Activated gamma-delta T cell treated with Interleukin-2 at 50 U/mL for 16 hours (primary cell): ENCODE measurements at places on chromosomes 12 and 14.
A peak's percentile ranks its signal among the peaks of the same experiment; 100 is the strongest.

DNA sequence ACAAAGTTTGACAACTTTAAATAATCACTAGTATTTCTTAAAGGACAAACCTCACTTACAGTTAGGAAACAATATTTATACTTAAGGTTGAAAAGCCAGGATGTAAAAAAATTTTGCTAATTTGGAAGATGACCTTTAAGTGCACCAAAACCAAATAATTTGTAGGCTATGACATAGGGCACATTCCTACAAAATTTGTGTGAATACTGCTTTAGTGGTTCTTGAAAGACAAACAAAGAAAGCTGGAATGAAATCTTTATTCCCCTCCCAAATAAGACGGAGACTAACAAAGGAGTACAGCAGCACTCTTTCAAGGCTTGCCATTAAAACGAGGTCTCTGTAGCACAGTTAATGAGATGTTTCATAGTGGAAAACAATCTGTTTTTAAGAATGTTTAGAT, 45.6 kb downstream of the MSRB3 start:
- no peak for DNase-seq

DNA sequence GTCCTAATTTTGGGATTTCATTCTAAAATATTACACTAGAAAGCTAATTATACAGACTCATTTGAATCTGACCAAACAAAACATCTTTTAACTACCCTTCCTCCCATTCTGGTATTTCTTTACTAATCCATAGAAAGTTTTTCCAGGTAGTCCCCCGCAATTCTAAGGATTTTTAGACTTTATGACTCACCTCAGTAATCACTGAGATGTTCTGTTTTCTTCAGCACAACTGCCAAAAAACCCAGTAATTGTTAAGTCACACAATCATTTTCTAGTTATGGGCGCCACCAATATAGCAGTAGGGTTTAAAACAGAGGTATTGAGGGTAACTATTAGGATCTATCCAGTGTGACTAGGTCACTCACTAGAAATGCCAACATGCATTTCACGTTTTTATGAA, 1.6 kb upstream of the ARID4A start:
- no peak for DNase-seq

DNA sequence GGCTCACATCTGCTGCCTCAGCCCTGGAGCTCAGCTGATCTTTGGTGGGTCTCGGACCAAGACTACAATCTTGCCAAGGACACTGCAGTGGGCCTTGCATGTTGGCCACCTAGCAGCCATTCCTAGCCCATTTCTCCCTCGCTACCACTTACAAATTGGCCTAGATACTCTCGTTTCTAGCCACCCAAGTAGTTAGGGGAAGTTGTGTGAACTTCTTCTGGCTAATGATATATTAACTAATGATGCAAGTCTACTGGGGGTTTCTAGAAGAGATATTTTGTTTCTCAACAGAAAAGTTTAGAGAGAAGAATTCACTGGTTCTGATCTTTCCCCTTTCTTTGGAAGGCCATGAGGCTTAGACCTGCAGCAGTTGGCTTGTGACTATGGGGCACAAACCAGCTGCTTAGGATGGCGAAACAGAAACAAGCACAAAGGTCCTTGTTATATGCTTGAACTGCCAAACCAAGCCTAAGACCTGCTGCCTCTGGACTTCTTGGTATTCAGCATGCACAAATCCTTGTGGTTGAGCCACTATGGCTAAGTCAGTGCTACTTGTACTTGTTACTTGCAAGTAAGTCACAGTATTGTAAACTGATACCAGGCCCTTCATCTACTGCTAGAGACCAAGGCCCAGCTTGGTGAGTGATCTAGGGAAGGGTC, 30.5 kb upstream of the GPATCH2L start:
- DNase-seq: no peak

DNA sequence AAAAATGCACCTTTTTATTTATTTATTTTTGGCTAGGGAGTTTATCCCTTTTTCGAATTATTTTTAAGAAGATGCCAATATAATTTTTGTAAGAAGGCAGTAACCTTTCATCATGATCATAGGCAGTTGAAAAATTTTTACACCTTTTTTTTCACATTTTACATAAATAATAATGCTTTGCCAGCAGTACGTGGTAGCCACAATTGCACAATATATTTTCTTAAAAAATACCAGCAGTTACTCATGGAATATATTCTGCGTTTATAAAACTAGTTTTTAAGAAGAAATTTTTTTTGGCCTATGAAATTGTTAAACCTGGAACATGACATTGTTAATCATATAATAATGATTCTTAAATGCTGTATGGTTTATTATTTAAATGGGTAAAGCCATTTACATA, 14.9 kb upstream of the SNAPC1 start:
- DNase-seq: no peak

DNA sequence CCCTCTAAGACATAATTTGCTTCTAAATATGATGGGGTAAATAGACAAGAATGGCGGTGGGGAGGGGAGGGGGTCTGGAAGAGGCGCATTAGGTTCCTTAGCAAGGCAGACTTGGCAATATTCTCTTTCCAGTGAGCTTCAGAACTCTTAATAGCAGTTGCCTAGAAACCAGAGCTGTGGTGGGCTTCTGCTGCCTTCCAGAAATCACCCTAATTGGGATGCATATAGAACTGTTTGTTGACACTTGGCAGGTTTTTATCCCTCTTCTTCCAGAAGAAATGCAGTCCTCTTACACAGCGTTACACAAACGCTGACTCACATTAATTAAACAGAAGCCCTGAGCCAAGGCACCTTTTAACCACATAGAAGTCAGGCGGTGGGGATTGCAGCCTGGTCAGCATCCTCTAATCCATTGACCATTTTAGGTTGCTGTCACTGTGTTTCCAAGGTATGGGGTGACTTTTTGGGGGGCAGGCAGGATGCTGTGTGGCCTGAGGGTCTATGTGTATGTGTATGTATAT, 114.1 kb downstream of the CCDC60 start:
- DNase-seq: no peak

DNA sequence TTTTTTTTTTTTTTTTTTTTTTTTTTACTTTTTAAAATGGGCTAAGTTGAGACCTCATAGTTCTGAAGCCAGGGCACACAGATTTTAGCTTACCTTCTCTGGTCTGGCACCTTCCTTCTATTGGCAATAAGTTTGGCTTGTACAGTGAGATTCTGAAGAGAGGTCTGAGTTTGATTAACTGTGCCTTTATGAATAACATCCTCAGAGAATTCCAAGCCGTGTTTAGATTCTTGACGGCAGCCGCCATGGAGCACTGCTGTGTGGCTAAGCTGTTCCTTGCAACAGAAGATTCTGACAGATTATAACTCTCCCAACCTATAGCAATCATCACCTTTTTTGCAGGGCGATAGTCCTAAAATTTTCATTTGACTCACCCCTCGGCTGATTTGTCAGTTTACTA, 354.9 kb upstream of the FAR2 start:
- DNase-seq: no peak

DNA sequence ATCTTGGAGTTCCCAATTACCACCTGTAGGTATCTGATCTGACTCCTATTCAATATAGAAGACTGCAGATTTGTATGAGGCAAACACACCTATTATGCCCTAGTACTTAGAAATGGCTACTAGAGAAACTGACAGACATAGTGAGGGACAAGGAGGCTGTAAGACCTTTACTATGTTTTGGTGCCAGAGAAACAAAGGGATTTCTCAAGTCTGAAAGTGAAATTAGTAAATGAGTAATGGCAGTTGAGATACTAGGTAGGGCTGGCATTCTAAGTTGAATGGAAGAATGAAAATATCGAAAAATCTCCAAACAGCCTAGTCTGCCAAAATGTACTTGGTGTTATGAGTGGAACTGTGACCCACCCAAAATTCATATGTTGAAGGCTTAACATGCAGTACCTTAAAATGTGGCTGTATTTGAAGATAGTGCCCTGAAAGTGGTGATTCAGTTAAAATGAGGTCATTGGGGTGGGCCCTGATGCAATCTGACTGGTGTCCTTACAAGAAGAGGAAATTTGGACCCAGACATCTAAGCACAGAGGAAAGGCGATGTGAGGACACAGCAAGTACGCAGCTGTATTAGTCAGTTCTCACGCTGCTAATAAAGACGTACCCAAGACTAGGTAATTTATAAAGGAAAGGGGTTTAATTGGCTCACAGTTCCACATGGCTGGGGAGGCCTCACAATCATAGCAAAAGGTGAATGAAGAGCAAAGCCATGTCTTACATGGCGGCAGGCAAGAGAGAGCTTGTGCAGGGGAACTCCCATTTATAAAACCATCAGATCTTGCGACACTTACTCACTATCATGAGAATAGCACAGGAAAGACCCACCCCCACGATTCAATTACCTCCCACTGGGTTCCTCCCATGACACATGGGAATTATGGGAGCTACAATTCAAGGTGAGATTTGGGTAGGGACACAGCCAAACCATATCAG, 127.0 kb downstream of the APAF1 start:
- no peak for DNase-seq

- DNase-seq: no peak
Measured at GRCh38 chr12:109098651-109099050, 1.3 kb downstream of the UNG start.

DNA sequence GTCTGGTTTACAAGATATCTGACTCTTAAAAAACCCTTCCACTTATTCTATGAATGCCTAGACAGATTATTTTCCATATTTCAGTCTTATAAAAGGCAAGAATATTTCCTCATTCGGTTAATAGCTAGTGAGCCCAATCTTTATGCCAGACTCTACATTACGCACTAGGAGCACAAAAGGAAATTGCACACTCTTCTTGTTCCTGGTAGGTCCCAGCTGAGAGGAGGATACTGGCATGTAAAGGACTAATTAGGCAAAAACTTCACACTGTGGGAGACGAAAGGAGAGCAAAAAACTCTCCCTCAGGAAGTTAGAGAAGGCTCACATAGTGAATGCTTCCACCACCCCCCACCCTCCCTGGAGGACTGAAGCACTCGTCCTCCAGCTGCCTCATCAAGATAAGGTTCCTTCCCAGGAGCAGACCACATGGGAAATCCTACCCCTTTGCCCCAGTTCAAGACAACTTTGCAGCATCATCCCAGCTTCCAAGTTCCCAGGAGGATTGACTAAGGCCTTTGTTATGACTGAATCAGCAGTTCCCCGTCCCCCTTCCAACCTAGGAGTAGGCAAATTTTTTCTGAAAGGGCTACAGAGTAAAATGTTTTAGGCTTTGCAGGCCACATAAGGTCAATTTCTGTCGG, 14.5 kb downstream of the CAPZA3 start:
- DNase-seq: no peak

GRCh38 chr12:121182222-121182893, 27.6 kb upstream of the P2RX4 start:
- no peak for DNase-seq

DNA sequence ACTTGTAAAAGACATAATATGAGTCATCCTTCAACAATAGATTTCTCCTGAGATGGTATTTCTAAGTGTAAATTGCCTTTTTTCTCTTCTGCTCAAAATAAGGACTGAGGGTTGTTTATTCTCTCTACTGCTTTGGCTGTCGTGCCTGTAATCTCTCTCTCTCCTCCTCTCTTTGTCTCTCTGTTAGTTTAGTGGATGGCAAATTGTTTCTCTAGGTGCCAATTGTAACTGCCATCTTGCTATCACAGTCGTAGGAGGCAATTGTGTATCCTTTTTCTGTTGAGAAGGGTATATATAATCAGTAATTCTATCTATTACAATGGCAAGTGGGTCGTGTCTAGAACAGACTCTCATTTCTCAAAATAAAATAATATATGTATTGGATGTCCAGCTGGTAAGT, 545.0 kb upstream of the FBXO33 start:
- DNase-seq: no peak

- DNase-seq: no peak
Measured at GRCh38 chr14:56555921-56556570, 23.6 kb upstream of the TMEM260 start.

- DNase-seq: no peak
Measured at GRCh38 chr14:104168603-104169002, 30.2 kb downstream of the KIF26A start.

DNA sequence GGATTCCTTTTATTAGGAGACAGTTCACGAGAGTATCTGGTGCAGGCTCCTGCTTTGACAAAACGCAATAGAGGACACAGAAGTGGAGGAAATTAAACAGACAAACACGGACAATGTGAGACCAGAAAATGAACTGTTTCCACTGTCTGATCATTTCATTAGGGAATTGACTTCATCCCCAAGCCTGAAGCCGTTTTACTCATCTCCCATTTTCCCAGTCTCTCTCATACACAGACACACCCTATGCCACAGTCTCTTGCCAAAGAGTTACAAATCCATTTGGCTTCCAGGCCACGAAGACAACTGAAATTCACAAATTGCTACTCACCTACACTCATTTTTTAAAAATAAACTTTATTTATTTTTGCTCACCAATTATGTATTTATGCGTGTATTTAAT, 1087.8 kb upstream of the TMEM132C start:
- DNase-seq: no peak

DNA sequence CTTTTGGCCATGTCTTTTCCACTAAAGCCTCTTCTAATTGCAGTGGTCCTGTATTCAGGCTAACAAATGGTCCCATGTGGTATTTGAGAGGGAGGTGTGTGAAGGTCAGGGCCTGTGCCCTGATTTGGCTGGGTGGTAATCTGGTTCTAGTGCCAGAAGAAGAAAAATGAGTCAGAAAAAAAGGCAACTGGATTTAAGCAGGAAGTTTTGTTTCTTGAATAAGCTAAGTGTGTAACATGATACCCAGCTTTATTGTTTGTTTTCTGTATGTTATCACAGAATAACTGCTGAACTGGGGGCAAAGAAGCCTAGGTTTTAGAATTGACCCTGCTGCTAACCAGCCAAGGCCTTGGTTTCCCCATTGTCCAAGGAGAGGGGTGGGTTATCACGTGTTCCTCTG, 134.0 kb downstream of the ANO6 start:
- no peak for DNase-seq

DNA sequence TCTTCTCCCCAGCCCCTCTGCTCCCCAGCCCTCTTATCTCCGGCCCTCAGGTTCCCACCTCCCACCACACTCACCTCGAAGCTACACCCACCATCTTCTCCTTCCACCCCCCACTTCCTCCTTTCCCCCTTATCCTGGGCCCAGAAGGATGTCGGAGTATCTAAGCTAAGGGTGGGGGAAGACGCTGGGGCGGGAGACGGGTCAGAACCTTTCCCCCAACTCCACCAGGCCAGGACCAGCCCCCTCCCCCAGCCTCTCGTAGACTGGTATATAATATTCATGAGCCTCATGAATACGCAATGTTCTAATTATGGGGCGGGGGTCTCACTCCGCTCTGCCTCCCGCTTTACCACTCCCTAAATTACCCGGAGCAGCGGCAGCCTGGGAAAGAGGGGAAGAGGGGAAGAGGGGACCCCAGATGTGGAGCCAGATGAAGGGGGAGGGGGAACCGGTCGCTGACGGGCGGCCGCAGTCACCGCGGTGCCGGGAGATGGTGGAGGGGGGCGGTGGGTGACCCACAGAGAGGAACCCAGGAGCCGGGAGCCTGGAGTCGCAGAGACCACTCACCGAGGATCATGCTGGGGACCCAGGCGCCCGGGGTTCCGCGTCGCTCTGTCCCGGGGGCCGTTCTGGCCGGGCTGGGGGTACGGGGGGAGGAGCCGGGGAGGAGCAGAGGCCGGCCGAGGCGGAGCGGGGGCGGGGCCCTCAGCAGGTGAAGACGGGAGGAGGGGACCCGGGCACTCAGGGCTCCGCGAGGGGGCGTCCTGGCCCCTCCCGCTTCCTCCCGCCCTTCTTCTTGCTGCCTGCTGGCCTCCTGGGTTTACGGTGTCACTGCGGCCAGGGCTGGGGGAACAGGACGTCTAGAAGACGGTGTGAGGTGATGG, 6.4 kb upstream of the ZNF385A start:
- peak; percentile 64 for DNase-seq
